Stimulated activated CD8-positive, alpha-beta memory T cell treated with anti-CD3 and anti-CD28 coated beads, Interleukin-7, amount 100 ng/mL, for 24 hours (primary cell): ENCODE measurements at places on chromosomes 16 and 17.
A peak's percentile ranks its signal among the peaks of the same experiment; 100 is the strongest.

GRCh38 chr17:80899402-80900268, 92.0 kb upstream of the CHMP6 start:
- DNase-seq, result peak; percentile 68

DNA sequence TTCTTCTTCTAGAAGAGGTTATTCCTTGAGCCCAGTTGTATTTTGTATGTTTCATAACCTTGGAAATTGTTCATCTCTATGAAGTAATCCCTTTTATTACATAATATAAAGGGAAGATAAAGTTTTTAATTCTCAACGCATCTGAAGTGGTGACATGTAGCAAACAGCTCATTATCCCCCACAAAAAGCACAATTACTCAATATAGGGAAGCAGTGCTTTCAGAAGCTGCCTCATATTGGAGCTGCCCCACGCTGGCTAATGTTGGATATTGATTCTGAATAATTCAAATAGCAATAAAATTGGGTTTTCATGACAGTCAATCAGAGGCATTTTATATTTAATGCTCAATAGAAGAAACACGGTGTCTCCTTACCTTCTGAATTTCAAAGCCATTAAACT, 604.3 kb upstream of the RBFOX1 start:
- no peak for DNase-seq

DNA sequence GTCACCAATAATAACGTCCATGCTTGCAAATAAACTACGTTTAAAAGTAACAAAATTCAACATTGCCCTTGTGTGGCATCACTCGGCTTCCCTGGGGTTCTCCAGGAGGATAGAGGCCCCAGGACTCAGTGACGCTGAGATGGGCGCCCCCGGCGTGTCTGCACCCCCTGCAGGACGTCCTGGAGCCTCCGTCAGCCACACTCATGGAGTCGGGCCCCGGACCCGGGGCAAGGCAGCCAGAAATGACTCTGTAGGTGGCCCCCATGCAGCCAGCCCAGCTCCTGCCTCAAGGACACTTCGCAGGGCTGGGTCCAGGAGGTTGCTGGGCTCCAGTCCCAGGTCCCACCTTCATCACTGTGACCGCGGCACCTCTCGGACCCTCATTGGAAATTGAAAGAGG, 16.6 kb upstream of the ACSF3 start:
- no peak for DNase-seq

GRCh38 chr16:60651346-60651745, 1384.9 kb downstream of the CDH8 start:
- no peak for DNase-seq

- DNase-seq, result no peak
Measured at GRCh38 chr17:238964-239259, 57.5 kb upstream of the DOC2B start.

- no peak for DNase-seq
Measured at GRCh38 chr16:71895679-71896365, 491 bp downstream of the IST1 start.

DNA sequence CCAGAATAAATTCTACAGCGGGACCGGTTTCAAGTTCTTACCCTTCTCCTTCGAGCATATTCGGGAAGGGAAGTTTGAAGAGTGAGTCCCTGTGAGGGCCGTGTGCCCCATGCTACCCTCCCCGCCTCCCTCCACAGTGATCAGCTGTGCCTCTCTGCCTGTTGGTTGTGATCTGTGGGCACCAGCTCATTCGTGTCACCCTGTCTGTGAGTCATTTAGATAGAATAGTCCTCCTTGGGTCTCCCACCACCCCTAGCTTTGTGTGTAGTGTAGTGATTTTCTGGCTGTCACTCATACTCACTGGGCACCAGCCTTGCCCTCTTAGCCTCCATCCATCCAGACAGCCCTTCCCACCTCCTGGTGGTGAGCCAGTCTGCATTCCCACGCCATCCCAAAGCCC, 15.0 kb upstream of the NAGLU start:
- DNase-seq, result no peak

- DNase-seq, result no peak
Measured at GRCh38 chr16:66622863-66623262, 18.4 kb downstream of the CMTM3 start.

DNA sequence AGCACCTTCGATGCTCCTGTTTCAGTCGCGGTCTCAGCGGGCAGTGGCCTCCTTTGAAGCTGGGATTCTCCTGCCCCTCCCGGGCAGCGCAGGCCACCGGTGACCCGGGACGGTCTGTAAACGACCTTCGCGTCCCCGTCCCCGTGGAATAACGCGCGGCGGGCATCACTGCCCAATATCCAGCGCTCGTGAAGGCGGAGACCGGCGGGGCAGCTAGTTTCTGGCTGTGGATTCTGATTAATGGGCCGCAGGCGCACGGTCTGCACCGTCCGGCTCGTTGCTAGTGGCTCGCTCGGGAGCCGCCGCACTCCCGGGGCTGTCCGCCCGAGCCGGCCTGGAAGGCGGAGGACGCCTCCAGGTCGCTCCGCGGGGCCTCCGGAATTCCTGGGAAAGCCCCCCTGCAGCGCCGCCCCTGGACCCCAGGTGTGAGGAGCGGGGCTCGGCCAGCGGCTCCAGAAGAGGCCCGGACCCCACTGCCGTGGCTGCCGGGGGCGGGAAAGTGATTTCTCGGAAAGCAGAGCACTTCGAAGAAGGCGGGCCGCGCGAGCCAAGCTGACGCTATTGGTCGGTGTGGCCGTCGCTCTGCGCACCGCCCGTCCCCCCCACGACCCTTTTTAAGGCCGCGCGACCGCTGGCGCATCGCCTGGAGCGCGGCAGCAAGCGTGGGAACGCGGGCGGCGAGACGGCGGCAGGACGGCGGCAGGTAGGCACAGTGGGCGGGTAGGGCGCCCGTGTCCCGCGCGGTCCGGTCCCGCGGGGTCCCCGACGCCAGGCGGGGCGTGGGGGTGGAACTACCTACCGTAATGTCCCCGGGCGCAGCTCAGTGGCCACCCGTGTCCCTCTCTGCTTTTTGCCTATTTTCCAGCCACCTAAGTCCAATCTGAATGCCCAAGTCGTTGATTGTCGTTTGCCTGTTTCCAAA, at the start of gene IRF8:
TSS of gene IRF8 (plus strand) at position 642 of the 922 bp plus-strand sequence. CDS start 3,854 bp downstream, outside the sequence.
- DNase-seq, result peak; percentile 58

DNA sequence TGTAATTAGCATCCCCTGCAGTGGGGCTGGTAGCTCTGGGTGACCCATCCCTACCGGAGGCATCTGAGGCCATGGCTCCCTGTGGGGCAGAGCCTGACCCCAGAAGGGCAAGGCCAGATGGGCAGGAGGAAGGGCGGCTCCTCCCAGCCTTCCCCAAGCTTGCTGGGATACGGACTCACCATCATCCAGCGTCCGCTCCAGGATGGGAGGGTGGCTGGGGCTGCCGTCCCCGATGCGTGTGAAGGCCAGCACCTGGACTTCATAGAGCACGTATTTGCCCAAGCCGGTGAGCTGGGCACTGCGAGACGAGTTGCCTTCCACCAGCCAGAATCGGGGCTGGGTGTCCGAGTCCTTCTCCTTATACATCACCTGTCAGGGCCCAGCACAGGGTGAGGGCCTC, 81.6 kb upstream of the CDC42EP4 start:
- no peak for DNase-seq

DNA sequence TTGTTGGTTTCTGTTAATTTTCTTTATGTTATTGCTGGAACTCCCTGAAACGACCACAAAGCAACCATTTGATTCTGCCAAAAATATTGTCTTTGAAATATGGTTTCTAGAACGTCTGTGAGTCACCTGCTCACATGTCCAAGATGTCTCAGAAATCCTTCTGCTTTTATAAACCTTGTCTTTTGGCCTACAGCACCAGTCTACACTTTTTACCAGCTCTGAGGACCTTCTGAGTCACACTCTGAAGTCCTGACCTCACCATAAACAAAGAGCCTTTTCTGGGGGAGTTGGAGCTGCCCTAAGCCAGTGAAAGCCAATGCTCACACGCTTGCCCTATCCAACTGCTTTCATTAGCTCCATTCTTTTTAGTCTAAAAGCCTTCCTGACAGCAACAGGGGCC, 55.5 kb downstream of the GRIN2A start:
- no peak for DNase-seq

- DNase-seq, result no peak
Measured at GRCh38 chr17:66925811-66926500, 38.6 kb upstream of the CACNG4 start.

DNA sequence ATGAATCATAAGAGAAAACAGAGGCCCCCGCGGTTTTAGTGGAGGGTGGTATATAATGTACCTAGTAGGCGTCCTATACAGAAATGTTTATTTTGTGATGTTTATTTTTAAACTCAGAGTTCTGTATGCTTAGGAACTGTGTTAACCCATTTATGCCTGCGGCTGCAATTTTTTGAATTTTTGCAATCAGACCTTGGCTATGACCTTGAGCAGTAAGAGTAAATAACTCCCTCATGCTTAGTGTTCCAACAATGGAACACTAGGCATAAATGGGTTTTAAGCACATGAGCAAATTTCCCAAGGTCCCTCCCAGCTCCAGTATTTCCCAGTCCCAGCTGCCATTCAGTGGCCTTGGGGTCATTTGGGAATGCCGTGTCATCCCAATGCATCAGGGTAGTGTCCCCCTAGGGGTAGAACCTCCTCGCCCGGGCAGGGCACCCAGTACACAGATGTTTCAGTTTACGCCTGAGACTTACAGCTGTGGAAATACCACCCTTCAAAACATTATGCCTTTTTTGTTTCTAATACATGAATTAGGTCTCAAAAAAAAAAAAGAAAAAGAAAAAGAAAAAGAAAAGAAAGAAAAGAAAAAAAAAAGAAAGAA, 605.8 kb upstream of the CDH11 start:
- no peak for DNase-seq

DNA sequence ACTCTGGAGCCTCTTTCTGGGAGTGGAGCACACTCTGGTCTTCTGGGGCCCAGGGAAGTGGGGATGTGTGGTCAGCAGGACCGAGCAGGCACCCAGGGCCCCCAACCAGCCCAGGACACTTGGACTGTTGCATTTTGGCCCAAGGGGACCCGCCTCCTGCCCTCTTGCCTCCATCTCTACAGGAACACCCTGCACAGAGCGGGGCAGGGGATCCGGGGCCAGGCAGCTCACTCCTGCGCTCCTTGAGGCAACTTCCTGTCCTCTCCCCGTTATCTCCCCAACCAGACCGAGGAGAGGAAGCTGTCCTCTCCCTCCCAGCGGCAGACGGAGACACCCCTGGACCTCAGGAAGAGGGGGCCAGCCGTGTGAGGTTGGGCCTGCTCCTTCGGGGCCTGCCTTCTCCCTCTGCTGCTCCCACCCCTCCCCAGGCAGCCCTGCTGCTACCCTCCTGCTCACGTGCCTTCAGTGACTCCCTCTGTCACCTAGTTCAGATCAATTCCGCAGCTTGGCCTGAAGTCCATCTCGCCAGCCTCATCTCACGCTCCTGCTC, 10.0 kb upstream of the ATP2A3 start:
- DNase-seq, result no peak

GRCh38 chr17:40850293-40850972, 16.6 kb downstream of the KRT12 start:
- DNase-seq, result no peak

- DNase-seq, result peak; percentile 60
Measured at GRCh38 chr17:10646392-10646990, 10.6 kb downstream of the MYH3 start.

GRCh38 chr17:65553009-65553645, 8.3 kb downstream of the AXIN2 start:
- DNase-seq, result no peak

DNA sequence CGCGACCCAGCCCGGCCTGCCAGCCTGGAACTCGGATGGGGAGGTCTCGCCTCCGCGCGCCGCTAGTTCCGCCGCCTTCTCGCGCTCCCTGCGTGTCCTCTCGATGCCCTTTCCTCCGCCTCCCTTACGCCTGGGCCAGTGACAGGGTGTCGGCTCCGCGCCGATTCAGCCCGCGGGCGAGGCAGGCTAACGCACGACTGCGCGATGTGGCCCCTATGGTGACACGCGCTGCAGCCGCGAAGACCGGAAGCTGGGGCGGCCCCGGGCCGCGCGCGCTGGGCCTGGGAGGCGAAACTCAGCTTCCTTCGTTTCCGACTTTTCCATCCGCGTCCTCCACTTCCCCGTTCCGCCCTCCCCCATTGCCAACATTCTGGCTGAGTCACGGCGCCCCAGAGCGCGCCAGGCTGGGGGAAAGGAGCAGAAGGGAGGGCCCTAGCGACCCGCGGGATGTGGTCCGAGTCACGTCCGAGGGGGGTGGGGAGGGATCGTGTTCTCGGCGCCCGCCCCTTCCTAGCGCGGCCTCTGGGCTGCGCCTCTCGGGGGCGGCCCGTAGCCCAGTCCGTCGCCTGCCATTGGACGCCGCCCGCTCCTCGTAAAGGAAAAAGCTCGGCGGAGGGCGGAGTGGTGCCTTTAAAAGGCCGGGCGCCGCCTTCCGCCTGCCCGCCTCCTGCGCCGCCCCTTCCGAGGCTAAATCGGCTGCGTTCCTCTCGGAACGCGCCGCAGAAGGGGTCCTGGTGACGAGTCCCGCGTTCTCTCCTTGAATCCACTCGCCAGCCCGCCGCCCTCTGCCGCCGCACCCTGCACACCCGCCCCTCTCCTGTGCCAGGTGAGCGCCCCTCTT, at the start of gene ALDOA:
TSS of gene ALDOA (plus strand) at position 659 of the 841 bp plus-strand sequence. CDS start 1,138 bp downstream, outside the sequence.
- DNase-seq, result peak; percentile 92

- DNase-seq, result no peak
Measured at GRCh38 chr16:22672830-22673210, 141.1 kb upstream of the HS3ST2 start.

DNA sequence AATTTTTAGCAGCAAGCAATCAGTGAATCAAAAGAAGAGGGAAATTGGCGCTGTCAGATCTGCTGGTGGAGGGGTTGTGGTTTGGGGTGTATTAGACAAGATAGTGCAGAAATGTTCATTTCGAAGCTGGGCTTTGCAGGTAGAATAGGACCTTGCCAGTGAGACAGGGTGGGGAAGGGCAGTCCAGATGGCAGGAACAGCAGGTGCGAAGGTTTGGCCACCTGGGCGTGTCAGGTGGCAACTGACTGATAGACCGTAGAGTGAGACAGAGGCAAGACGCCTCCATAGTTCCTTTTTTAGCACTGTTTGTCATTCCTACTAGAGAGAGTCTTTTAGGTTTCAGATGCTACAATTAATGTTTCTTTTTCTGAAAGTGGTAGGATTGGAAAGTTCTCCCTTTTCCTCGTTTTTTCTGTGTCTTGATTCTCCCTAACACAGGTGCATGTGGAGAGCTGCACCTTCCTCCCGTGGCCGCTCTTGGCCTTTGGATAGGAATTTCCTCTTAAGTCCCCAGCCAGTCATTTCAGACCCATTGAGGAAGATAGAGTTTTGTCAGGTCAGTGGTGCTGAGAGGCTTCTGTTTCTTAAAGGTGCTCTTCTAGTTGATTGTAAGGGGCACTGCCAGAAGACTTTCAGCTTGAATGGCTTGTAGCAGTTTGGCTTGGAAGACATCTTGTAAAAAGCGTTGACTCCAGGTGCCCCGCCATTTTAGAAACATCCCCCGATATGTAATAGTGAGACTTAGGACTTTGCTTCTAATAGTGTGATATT, 315.6 kb downstream of the SNX29 start:
- no peak for DNase-seq

DNA sequence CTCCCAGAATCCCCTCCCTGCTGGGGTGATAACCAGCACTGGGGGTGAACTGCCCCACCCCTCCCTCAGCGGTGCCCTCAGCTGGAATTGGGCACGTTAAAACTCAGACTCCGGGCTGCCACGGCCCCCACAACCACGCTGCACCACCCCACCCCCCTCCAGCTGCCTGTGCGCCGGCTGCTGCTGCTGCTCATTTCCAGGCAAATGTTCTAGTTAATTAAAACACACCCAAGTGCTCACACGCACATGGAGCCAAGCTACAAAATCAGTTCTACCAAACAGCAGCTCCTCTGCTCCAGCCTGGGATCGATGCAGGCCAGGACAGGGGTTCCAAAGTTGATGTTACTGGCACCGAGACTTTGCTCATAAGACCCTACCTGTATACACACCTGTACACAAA, 180.5 kb downstream of the ZNF423 start:
- no peak for DNase-seq
